Right kidney (tissue), 9 donors: ENCODE measurements at places on chromosomes 5 and 9.

GRCh38 chr5:56622141-56622540, 193.2 kb upstream of the MAP3K1 start:
- DNase-seq = no peak

DNA sequence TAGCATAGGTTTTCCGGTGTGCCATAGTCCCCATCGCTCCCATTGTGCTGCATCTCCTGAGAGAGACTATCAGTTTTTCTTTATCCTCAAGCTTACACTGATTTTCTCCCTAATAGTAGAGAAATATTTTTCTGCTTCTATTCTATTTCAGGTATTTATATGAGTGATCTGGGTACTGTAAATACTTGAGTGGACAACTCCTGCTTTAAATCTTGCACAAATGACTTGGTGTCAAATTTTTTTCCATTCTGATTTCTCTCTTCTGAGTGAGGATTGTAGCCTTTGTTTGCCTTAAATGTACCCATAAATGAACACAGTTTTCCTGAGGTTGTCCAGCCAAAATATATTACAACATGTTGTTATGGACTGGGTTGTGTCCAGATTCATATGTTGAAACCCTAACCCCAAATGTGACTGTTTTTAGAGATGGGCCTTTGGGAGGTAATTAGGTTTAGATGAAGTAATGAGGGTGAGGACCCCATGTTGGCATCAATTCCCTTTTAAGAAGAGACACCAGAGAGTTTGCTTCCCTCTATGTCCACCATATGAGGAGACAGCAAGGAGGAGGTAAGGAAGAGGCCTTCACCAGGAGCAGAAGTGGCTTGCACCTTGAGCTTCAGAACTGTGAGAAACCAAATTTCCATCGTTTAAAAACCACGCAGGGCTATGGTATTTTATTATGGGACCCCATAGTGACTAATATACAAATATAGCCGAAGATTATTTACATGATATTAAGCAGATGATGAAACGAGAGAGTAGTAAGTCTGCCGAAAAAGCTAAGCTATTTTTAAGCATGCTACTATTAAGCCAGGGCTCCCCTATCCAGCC, 336.4 kb upstream of the MPDZ start:
- DNase-seq = no peak

DNA sequence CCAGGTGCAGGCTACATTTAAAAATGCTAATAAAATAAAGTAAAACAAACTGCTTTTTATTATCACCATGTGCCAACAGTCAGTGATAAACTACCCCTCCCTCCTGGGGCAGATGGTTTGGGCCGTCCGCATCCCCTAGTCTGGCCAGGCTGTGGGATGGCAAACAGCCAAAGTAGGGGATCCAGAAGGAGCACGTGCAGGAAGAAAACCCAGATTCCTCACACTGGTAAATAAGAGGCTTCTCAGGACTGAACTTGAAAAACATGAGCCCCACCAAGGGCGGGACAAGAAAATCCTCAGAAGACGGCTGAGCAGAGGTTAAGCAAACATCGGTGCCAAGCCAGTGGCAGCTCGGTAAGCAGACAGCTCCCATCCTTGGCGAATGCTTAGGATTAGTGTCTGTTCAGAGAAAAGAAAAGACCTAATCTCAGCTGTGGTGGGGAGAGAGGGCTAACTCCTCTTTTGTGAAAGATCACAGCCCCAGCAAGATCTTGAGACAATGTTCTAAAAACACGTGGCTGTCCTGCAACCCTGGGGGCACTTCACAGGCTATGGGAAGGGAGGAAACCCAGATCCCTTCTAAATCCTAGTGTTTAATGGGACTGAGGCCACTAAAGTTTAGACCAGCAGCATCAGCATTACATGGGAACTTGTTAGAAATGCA, 46.5 kb upstream of the GDNF start:
- no peak for DNase-seq

DNA sequence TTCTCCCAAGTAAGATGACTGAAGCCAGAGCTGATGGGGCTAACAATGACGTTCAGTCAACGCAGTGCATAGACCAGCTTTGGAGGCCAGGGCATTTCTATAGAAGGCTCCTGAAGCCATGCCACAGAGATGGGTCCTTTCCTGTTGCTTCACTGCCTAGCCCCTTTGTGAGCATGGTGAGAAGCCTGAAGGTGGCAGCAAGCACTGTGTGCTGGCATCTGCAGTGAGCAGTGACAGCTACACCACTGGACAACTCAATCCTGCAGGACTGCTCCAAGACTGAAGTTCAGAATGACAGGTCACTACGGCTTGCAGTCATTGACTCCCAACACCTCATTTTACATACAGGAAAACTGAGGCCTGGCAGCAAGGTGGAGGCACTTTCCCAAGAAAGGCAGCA, 229.0 kb downstream of the TSSK1B start:
- no peak for DNase-seq

DNA sequence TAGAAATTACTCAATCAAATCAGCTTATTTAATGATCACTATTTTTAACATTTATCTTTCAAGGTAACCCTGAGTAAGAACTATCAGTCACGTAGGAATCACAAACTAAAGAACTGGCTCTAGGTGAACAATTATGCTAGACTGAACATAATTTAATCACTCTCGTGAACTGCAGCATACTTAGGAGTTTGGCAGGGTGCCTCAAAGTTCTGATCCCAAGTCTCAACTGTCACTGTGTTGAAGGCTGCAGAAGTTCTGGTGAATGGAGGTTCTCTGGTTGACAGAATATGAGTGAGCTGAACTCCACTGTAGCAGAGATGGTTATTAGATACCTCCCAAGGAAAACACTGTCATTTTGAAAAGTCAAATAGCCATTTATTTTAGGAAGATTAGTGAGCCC, 89.1 kb downstream of the KLHL3 start:
- no peak for DNase-seq

- DNase-seq = no peak
These were observed 15.6 kb downstream of the RIOK2 start for GRCh38 chr5:97167435-97167834.

DNA sequence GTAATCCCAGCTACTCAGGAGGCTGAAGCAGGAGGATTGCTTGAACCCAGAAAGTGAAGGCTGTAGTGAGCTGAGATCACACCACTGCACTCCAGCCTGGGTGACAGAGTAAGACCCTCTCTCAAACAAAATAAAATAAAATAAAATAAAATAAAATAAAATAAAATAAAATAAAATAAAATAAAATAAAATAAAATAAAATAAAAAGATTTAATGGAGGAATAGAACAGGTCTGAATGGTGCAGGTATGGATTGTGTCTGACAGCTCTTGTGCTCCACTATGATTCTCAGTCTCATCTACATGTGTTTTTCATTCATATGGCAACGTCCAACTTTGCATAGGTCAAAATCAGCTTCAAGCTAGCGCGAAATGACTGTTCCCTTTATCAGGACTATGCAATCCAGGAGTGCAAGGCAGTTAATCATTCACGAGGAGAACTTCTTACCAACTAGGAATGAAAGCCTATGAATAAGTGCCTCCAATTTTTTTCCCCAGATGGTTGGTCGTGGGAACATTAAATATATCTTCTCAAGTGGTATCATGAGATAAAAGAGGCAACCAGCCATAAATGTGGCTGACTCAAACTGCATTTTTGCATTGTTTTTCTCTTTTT, 1392.3 kb upstream of the CDH9 start:
- no peak for DNase-seq

DNA sequence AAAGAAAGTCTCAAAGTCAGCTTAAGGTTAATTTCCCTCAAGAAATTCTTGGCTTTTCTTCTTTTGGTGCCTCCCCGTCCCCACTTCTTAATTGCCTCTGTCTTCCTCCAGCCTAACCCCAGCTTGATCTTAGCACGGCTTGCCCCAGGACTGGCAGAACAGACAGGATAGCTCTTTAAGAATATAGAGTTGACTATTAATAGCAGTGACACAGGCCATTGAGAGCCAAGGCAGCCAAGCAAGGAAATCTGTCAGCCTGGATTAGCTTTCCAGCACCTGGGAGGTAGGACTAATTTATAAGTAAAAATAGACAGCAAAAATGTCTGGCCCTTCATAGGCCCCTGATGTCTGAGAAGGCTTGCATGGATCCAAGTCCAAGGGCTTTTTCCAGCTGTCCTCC, 384.6 kb upstream of the SLC30A5 start:
- DNase-seq = no peak

DNA sequence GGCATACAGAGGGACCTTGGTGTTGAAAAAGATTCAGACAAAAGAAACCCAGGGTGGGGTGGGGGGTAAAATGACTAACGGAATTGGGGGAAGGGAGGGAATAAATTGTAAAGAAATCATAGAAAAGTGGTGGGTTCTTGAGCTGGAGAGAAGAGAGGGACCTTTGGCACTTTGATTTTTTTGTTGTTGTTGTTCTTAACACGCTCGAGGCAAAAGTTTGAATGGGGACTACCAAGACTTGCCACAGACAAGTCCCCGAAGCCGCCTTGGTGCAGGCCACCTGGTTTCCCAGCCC, 616 bp downstream of the VCAN start:
- no peak for DNase-seq

DNA sequence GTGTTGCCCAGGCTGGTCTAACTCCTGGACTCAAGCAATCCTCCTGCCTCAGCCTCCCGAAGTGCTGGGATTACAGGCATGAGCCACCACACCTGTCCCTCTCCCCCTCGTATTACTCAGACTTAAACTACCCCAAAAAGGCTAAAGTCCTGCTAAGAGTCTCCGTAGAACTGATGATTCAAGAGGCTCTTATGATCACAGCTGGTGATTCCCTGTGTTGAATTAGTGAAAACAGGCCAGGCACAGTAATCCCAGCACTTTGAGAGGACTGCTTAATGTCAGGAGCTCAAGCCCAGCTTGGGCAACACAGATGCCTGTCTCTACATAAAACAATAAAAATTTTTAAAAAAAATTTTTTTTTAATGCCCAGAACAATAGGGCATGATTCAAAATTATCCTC, 9.2 kb downstream of the CDC26 start:
- DNase-seq = no peak

DNA sequence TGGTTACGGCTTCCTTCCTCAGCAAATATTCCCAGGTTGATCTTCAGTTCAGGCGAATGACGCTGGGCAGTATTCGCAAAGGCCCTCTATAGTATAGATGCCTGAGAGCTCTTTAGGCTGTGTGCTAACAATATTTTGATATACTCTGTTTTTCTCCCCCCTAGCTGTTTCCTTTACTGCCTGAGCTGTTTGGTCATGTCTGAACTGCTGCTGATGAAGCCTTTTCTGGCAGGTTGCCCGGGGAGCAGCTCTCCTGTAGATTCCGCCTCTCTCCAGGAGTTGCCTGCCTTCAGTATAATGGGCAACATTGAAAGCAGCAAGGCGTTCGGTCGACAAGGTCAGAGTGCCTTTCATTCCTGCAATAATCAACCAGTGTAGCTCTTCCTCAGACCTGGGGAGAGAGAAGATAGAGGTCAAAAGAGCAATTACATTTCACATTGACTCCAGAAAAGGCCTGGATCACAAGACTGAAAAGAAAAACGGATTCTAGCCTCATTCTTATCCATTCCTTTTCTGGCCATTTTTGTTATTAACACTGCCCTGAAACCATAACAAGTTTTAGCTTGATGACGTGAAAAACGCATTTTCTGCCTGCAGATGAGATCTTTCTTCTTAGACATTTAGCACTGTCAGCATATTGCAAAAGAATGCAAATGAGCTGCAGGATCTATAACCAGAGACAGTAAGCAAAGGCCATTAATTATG, 60.1 kb upstream of the ZNF608 start:
- DNase-seq = peak; percentile 61

- no peak for DNase-seq
These were observed 49.5 kb downstream of the NR3C1 start for GRCh38 chr5:143354025-143354424.

DNA sequence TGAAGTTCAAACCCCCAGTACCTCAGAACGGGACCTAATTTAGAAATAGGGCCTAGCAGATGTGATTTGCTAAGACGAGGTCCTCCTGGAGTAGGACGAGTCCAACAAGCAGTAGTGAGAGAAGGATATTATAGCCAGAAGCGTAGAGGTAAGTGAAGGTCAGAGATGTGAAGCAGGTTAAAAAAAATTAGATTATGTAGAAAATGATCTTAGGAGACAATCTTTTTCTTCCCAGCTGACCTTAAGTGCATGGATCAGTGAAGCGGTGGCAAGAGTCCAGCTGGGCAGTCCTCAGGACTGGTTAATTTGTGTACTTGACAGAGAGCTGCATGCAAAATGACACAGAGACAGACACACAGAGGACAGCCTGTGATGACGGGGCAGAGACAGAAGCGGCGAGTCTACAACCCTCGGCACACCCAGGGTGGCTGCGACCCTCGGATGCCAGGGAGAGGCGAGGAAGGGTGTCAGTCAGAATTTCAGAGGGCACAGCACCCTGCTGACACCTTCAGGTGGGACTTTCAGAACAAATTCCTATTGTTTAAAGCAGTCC, 131.4 kb upstream of the IRX4 start:
- no peak for DNase-seq

DNA sequence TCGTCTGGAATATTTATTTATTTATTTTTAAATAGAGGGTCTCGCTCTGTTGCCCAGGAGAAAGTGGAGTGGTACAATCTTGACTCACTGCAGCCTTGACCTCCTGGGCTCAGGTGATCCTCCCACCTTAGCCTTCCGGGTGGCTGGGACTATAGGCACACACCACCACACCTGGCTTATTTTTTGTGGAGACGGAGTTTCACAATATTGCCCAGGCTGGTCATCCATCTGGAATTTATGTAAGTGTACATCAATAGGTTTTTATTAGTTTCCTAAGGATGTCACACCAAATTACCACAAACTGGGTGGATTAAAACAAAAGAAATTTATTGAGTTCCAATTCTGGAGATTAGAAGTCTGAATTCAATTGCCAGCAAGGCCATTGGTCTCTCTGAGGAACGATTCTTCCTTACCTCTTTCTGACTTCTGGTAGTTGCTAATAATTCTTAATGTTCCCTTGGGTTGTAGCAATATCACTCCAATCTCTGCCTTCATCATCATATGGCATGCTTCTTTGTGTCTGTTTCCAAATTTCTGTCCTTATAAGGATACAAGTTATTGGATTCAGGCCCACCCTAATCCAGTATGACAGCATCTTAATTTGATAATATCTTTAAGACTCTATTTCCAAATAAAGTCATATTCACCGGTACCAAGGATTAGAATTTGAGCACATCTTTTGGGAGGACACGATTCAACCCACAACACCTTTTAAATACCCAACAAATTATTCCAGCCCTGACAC, 16.3 kb upstream of the RAD23B start:
- no peak for DNase-seq

DNA sequence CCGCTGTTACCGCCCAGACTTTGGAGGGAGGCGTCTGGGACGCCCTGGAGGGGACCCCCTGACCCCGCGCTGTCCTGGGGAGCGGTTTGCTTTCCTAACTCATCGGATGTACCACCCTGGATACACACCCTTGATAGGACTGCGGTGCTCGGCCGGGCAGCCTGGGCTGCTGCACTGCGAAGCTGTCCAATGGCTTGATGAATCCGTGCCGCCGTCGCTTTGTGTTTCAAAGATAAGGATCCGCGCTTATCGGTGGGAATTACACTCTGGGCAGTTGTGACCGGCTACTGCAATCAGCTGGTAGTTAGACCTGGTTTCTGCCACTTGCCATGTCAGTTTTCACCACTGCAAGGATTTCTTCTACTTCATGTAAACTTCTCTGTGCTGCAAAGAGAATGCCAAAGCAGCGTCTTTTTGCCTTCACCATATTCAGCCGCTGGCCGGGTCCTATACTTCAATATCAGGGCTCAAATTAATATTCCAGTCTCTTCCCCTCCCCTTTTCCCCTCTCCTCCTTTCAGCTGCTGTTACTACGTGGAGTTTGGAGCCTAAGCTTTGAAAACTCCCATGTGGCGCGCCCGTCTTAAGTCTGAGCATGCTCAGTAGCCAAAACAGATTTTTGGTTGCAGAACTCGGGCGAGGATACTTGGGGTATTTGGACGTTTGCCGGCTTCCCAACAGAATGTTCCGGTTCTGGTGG, 727 bp downstream of the SMAD5 start:
- DNase-seq = no peak
